ENCODE measurements at places on chromosomes 5 and 9.

DNA sequence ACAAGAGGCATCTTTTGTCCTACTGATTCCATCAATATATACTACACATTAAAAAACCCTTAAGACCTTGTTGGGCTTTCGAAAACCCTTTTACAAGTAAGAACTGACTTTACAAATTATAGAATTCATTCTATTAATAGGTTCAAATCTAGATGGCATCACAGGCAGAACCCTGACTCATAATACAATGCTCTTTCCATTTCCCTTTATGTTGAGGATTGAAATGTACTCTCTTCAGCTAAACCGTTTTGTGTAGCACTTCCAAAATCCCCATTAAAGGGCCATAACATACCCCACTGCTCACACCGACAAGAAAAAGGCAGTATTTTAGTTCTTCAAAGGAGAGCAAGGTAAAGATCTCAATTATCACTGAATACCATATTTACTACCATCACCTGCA, 11.2 kb downstream of the CSNK1A1 start:
- no peak for DNase-seq

GRCh38 chr9:123863164-123863855, 66.6 kb downstream of the DENND1A start:
- DNase-seq, result no peak

DNA sequence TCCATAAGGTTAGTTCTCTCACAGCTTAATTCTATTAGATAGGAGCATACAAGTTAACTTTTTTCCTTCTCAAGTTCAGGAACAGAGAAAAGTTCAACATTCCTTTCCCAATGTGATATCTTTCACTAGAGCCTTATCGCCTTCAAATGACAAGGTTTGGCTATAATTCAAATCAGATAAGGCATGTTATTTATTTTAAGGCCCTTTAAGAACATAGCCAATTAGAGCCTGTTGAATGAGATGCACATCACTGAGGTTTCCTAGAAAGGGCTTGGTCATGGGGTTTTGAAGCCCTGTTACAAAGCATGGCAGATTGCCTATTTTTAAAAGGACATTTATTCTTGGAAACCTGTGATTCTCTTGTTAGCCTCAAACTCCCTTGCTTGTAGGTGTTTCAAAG, 123.4 kb downstream of the BASP1 start:
- no peak for DNase-seq

GRCh38 chr5:39485079-39485478, 60.3 kb upstream of the DAB2 start:
- no peak for DNase-seq
